ENCODE measurements at places on chromosomes 2 and 18.

GRCh38 chr18:29184654-29185053, 1007.7 kb upstream of the CDH2 start:
- DNase-seq, result no peak

DNA sequence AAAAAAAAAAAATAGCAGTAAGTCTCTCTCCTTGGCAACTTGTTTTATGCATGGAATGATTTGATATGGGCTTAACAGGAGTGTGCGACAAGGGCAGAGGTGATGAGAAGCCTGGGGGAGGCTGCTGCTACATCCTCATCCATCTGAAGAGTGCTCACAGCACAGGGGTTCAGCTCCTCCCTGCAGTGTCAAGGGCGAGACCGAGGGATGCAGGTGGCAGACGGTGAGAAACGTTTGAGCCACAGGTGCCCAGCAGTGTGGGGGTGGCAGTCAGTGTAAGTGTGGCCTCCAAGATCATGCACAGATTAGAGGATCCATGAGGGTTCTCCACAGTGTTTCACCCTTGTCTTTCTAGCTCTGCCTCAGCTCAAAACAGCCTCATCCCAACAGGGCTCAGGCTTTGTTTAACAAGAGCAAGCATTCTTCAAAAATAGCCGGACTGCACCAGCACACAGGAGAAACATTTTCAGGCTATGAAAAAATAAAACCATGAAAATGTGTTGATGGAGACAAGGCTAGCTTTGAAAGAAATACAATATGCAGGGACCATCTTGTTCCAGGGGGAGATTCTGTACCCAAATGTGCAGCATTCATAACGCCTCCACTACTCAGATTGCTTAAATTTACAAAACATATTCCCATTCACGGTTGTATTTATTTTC, 324.5 kb upstream of the MYT1L start:
- DNase-seq, result no peak

GRCh38 chr18:79402977-79403722, 7.4 kb downstream of the NFATC1 start:
- peak; percentile 74 for DNase-seq

DNA sequence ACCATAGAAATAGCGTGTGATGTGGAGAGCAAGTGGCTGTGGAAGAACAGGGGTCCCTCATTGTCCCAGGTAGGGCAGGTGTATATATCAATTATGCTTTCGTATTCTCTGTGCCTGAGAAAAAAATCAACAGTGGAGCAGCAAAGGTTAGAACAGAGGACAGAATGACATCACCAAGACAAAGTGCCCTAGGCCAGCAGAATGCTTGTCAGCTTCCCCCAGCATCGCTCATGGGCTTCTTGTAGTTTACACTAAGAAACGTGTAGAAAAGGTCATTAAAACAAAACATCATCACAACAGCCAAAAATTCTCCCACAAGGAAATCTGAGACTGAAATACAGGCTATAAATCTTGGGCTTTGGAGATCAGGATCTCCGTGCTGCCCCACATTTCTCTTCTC, 288.0 kb downstream of the TDRD15 start:
- no peak for DNase-seq

DNA sequence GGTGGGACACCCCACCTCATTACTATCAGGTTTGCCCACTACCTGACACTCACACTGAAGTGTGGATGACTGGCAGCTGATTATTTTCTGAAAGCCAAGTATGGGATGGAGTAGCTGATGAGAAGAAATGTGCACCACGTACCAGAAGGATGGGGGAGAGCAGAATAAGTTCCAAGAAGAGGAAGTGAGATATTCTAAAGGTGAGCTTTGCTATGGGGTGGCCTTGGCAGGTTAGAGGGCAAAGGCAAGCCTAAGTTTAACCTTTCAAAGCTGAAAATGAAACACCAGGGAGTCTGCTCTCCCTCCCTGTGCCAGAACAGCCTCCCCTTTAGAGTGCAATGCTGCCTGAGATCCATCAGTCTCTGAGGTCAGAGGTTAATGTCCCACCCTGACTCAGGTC, 196.1 kb upstream of the OSR1 start:
- no peak for DNase-seq

GRCh38 chr2:181038796-181039195, 58.4 kb downstream of the UBE2E3 start:
- no peak for DNase-seq

DNA sequence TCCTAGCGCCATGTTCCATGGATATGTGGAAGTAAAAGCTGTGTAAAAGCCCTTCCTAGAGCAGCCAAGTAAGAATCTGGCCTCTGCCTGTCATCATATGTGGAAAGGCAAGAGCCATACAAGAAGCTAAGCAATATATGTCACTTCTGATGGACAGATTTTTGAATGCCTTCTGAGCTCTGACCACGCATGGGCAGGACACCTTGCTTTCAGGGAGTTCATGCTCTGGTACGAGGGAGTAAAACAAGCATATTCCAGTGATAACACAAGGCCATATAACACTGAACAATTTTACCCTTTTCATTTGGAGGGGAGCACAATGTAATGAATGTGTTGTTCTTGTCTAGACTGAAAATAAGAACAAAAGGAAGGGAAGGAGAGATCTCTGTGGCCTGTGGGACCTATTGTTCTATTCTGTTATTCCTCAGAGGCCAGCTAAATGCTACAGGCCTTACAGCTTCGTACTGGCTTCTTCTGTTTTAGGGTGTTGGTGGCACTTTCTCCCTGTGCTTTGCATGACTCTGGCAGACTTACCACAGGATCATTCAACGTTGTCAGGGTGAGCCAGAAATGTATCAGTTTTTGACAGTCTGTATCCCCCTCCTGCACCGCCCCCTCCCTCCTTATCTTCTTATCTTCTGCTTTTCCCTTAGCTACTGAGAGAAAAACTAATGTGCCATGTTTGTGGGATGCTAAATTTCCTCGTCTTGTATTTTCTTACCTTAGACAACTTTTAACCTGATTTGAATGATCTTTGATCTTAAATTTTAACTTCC, 99.5 kb downstream of the MAP4K4 start:
- DNase-seq, result no peak

DNA sequence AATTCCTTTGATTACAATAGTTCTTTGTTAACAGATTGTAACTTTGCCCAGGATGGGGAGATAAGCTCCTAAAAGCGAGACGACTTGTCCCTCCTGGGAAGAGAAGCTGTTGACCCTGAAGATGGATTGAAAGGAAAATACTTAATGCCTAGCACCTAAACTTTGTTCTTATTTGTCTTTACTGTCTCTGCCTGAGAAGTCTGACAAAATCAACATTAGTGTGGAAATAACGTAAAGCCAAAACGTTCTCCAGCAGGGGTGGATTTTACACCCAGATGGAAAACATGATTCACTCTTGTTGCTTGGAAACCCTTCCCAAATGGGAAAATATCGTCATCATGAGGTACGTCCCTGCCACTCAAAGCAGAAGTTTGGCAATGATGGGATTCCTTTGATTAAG, 450.1 kb downstream of the SLC4A3 start:
- DNase-seq, result no peak

- no peak for DNase-seq
These were observed 41.3 kb upstream of the ACAA2 start for GRCh38 chr18:49854681-49855080.

GRCh38 chr2:63903003-63903402, 61.3 kb downstream of the UGP2 start:
- no peak for DNase-seq

- DNase-seq, result peak; percentile 50
These were observed 718.2 kb downstream of the DPP10 start for GRCh38 chr2:115160531-115161080.

DNA sequence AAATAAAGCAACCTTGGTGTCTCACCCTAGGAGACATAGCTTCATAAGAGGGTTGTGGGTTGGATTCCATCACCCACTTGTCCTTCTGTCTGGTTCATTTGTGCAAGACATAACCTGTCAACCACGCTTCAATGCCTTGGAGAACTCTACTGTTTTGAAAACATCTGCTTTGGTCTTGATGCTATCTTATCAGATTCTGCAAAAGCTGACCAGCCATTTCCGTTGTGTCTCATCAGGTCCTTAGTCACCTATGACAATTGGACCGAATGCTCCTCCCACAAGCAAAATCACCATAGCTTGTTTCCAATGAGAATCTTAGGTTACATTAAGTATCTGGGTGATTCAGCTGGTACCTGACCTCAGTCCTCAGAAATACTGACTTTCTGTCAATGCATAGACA, 35.4 kb downstream of the STAT4 start:
- DNase-seq, result no peak

GRCh38 chr18:29488617-29489016, 1311.7 kb upstream of the CDH2 start:
- DNase-seq, result no peak

- DNase-seq, result no peak
These were observed 53.7 kb upstream of the MGAT5 start for GRCh38 chr2:134200036-134200618.

- no peak for DNase-seq
These were observed 14.3 kb downstream of the INSIG2 start for GRCh38 chr2:118102433-118103082.

DNA sequence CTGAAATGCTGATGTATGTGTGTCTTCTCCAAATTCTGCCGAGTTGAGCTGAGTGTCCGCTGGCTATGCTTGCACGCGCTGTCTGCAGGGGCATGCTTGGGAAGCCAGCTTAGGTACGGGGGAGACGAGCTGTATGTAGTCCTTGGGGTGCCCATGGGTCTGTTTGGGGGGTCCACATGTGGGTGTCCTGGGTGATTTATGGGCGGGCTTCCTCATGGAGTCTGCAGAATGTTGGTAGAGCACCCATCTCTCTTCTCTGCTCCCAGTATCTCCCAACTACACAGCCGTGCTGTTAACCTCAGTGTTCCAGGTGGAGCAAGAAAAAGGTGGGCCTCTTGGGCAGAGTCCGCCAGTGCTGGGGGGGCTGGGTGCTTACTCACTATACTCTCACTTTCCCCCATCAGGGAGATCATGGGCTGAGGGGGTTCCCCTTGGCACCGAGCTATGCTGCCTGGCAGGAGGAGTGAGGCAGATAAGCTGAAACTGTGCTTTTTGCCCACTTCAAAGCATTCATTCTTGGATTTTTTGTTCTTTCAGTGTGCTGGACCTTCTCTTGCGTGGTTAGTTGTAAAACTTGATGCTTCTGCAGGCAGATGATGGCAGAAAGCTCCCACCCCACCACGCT, 128.2 kb upstream of the ALKAL2 start:
- DNase-seq, result no peak

GRCh38 chr2:127589841-127590240, 54.4 kb downstream of the MYO7B start:
- peak; percentile 9 for DNase-seq

DNA sequence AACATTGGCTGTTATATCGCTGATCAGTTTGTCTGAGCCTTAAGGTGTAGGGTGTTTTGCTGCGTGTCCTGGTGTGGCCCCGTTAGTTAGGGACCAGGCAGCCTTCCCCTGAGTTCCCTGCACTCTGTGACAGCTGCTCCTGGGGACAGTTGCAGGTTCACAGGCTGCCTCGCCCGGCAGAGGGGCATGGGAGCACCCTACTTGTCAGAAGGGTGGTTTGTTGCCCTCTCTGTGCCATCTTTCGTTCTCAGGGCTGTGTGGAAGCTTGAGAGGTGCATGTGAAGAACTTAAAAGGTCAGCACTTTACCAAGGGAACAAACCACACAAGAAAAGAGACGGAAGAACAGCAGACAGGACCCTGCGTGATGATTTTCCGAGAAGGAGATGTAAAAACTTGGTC, 159.6 kb downstream of the LDLRAD4 start:
- DNase-seq, result peak; percentile 13

GRCh38 chr2:160336105-160336504, 136.0 kb upstream of the ITGB6 start:
- DNase-seq, result no peak

GRCh38 chr2:16117021-16117700, 176.8 kb downstream of the MYCN start:
- no peak for DNase-seq

DNA sequence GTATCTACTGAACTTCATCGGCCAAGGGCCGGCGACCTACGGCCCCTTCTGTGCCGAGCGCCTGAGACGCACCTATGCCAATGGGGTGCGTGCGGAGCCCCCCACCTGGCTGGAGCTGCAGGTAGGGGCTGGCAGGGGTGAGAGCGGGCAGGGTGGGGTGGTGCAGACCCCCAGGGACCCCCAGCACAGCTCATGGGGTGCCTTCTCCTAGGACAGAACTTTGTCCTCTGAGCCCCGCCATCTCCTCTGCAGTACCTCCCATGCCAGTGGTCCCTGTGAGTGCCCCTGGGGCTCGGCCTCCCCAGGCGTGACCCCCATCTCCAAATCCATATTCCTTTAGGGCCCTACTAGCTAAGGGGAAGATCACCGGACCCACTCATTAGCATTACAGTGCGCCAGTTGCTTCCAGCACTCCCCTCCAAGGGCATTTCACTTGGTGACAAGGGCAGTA, 23.9 kb upstream of the GPR17 start:
- DNase-seq, result peak; percentile 38

DNA sequence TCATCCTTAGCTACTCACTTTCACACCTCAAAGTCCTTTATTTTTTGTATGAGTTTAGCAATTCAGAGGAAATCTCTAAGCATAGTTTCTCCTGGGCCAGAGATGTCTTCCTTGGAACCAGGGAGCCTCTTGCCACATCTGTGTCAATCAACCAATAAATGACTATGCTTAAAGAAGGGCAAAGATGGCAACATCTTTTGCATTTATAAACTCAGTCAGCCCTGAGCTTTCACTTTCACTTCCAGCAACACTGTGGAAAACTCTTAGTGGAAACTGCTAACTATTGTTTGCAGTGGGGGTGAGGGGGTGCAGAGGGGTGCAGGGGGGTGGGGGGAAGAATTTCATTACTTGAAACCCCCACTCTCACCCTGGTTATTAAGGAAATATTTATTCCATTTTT, 3.4 kb downstream of the ACVR1C start:
- no peak for DNase-seq

DNA sequence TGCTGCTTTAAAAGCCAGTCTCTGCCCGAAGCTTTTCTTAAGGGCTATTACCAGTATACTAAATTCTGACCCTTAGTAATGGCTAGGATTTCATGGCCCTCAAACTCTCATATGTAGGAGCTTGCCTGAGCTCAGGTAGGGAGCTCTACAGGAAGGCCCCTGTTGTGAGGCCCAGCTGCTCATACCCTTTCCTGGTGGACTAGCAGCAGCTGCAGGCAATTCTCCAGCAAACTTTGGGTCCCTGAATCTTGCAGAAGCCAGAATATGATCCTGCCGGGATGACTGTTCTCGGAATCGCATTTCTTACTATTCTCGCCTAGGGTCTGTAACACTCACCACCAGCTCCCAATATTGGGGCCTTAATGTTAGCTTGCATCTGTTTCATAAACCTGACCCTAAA, 106.4 kb upstream of the SERTAD2 start:
- DNase-seq, result no peak

- DNase-seq, result no peak
These were observed 272.7 kb upstream of the DOK6 start for GRCh38 chr18:69127873-69128500.

- no peak for DNase-seq
These were observed 523.5 kb downstream of the ARHGAP15 start for GRCh38 chr2:143652692-143653091.

Measured in Peyer's patch (tissue), 4 donors.